GM12891 (cell line): ENCODE measurements at places on chromosomes 11 and 22.

GRCh38 chr11:32893093-32893342 lies 407 bp downstream of the QSER1 start:
- no peak for DNase-seq

GRCh38 chr11:10908215-10908951 lies 50.5 kb upstream of the ZBED5 start:
- no peak for DNase-seq

DNA sequence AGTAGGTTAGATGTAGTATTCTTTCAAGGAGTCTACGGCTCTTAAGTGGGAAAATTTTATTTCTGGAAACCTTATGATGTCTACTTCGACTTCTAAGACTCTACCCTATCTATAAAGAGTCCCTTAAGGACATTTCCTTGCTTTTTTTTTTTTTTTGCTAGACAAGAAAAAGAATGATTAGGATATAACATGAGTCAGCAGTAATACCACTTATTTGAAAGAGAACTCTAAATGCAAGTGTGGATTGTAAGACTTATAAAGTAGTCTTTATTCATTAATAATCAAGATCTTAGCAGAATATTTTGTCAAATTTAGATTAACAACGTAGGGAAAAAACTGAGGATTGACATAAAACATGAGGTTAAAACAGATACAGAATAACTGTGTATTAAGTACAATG lies 71.0 kb downstream of the DKK3 start:
- no peak for DNase-seq

- no peak for DNase-seq
These were observed 11.1 kb upstream of the MYH9 start for GRCh38 chr22:36398601-36399471.

GRCh38 chr22:38784856-38785255 lies 9.1 kb downstream of the DNAL4 start:
- no peak for DNase-seq

GRCh38 chr11:113549611-113550578 lies 74.7 kb upstream of the DRD2 start:
- DNase-seq = no peak

- no peak for DNase-seq
These were observed 12.2 kb downstream of the PAAF1 start for GRCh38 chr11:73889019-73889418.

DNA sequence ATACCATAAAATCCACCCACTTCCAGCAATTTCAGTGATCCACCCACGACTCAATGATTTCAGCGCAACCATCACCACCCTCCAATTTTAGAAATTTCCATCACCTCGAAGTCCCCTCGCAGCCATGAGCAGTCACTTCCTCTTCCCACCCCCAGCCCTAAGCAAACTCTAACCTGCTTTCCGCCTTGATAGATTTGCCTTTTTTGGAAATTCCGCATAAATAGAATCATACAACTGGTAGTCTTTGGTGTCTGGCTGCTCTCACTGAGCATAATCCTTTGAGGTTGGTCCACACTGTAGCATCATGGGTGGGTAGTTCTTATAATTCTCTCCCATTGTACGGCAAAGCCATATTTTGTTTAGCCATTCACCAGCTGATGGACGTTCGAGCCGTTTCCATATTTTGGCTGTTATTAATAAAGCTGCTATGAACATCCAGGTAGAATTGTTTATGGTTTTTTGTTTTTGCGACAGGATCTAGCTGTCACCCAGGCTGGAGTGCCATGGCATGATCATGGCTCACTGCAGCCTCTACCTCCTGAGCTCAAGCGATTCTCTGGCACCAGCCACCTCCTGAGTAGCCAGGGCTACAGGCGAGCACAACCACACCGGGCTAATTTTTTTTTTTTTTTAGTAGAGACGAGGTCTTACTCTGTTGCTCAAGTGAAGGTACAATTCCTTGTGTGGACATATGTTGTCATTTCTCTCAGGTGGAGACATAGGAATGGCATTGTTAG lies 16.0 kb downstream of the PIM3 start:
- no peak for DNase-seq

GRCh38 chr11:32451808-32452207 lies 16.5 kb upstream of the WT1 start:
- no peak for DNase-seq

- no peak for DNase-seq
These were observed 16.6 kb downstream of the CAVIN3 start for GRCh38 chr11:6303661-6304060.

DNA sequence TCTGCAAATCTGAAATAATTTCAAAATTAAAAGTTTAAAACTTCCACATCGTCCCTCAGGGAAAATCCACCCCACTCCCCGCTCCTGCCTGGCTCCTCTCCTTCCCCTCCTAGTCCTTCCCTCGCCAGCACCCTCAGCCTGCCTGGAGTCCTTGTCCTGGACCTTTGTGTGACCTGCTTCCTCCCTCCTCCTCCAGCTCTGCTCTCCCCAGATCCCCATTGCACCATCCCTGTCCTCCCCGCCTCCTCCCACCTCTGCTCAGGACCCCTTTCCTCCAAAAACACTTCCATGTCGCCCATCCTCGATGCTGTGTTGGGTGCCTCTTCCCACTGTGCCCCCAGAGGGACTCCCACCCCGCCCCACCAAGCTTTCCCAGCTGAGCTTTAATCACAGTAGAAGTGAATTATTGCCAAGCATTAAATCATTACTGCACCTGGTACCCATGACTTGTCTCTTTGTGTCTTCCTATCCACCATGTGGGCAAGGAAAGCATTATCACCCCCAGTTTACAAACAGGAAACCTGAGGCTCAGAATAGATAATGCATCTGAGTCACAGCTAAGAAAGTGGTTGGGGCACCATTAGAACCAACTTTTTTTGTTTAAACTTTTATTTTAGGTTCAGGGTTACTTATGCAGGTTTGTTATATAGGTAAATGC lies 2.4 kb upstream of the ZP1 start:
- no peak for DNase-seq

DNA sequence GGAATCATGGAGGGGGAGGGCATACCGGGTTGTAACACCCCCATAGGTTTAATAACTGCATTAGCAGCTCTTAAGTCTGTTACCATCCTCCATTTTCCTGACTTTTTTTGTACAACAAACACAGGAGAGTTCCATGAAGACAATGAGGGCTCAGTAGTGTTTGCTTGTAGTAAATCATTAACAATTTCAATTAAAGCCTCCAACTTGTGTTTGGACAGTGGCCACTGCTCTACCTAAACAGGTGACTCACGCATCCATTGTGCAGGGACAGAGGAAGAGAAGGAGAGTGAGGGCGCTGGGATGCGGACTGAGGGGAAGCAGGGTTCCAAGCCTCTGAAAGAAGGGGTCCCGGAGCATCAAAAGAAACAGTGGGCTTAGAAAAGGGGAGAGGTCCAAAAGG lies 21.3 kb upstream of the MTNR1B start:
- no peak for DNase-seq

DNA sequence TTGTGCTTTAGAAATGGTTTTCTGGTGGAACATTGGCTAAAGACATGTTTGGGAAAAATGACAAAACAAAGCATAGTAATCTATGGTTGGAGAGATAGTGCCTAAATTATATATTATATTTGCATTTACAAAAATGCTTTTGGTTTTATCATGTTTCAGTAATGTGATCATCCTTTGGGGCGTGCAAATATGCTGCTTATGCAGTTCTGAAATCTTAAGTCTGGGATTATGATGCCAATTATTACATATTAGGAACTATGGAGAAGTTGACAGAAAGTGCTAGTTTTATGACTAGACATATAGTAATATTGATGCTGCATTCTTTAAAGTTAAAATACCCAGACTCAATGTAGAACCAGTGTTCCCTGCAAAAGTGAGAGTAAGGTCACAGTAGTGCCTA lies 655.0 kb downstream of the METTL15 start:
- DNase-seq = no peak

DNA sequence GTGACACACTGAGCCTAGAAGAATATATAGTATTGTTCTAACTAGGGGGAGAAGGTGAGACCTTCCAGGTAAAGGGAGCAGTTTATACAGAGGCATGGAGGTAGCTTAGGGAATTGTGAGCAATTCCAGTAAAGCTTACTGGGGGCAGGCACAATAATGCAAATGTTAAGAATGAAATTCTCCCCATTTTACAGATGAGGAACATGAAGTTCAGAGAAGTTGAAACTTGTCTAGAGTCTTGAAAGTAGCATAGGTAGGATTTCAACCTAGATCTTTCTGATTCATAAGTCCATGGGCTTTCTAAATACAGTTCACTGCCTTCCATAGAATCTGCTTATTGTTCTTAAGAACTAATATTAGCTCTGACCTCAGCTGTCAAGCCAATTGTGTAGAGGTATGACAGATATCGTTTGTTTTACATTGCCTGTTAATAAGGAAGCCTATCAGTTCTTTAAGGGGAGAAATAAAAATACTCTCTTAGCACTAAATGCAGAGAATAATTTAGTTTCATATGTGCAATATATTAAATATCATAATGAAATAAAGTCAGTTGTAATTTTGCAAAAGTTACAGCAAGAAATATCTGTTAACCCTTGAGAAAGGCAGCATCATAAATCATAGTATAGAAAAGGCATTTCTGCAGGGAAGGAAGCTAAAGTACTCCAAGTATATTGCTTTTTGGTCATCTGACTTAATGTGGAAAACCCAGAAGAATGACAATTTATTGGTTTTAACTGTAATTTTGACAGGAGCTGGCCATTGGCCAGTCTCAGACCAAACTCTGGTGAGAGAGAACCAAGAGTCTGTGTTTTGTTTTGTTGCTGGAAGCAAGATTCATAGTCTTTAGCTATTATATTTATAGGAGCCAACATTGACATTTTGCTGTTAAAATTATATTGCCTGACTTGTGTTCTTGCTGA lies 181.8 kb downstream of the UVRAG start:
- no peak for DNase-seq

DNA sequence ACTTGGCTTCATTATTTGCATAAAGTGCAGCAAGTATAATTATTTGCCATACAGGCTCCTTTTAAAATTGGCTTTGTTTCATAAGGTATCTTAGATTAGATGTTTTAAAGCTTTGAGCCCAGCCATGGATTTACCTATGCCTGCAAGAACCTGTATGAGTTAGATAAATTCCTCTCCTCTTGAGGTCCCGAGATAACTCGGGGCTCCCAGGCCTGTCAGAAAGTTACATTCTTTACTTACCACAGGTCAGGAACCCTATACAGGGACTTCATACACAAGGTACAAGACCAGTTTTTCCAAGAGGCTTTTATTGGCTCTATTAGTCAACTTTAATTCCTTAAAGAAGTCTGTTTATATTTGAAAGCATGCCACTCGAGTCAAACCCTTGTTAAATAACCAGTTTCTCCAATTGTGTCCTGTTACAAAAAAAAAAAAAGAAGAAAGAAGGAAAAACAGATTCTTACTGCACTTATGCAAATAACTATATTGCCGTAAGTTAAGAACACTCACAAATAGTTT lies 2.3 kb upstream of the C1QTNF6 start:
- DNase-seq = no peak

GRCh38 chr11:8247312-8247711 lies 16.4 kb downstream of the LMO1 start:
- DNase-seq = no peak

DNA sequence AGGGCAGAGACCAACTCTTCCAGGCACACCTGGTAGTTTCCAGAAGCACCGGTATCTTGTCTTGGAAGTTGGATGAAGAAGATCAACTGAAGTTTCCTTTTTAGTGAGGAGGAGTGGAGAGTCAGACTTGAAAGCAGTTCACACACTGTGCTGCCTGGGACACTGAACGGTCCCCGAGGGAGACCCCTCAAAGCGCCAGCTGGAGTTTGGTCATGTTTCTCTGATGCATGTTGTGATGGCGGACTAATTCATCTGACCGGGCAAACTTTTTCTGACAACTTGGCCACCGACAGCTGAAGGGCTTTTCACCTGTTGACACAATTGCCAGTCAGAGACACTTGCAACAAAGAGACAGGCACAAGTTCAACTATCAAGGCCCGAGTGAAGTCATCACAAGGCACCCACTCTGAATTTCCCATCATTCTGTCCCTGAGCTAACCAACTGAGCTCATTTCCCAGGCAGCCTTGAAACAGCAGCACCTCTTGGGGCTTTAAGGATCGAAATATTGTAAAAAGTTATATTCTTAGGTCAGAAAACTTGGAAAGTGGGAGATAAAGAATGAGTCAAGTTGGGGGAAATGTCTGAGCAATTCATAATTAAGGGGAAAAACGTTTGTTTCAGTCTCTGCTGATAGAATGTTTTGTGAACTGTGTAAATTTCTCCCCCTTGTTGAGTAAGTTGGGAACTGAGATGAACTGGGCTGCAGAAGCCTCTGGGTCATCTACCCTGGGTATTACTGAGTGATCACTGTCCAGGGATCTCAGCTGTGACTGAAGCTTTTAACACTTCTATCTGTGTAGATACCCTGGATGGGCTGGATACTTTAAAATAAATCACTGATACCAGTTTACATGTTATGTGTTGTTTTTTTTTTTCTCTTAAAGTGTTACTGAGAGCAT lies 46.2 kb downstream of the WT1 start:
- no peak for DNase-seq

GRCh38 chr11:107282195-107282594 lies 175.4 kb downstream of the CWF19L2 start:
- no peak for DNase-seq

GRCh38 chr11:116925050-116925449 lies 87.6 kb upstream of the APOA1 start:
- no peak for DNase-seq

DNA sequence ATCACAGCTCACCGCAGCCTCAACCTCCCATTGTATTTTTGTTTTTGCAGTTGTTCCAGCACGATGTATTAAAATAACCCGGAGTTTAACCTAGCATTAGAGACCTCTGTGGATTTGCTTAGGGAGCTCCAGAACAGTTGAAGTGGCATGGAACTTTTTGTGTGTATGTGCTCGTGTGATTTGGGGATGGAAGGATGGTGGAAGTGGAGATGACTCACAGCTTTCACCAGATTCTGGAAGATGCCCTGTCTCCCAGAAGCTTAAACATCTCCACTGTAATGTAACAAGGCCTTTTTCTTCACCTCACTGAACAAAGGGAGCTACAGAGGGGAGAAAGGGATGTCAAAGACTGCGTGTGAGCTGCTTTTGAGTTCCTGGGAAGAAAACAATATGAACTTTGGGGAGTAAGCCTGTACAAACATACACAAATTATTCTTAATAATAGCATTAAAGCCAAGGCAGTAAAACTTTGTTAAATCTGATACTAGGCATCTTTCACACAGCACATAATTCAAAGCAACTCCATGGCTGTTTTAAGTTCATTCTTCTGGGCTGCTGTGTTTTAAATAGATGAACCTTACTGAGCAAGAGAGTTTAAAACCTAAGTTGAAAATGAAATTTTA lies 226.4 kb downstream of the ADAMTS15 start:
- no peak for DNase-seq

GRCh38 chr22:34045311-34045710 lies 125.0 kb upstream of the LARGE1 start:
- no peak for DNase-seq

- DNase-seq = no peak
These were observed 2.9 kb downstream of the NAGA start for GRCh38 chr22:42067671-42068251.

- no peak for DNase-seq
These were observed 12.5 kb upstream of the PEX26 start for GRCh38 chr22:18065256-18065655.

GRCh38 chr11:82505379-82505778 lies 228.3 kb downstream of the FAM181B start:
- DNase-seq = no peak

- DNase-seq = no peak
These were observed 138.6 kb downstream of the TEAD1 start for GRCh38 chr11:12812849-12813248.
